ENCODE measurements at places on chromosomes 5 and 9.

DNA sequence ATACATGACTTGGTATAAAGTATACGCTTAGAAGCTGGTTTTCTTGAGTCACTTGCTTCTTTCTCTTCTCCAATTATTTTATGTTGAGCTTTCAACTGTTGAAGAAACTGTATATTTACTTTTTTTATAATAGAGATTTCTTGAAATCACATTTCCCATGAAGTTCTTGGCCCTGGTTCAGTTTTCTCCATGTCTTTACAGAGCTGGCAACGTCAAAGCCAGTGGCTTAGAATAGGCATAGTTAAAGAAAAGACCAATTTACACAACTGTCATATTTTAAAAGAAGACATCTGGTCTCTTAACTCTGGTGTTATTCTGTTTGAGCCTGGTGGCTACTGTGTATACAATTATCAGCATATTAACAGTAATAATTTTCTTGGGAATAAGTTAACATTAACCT is 1249.3 kb downstream of the CDH12 start:
- DNase-seq = no peak

DNA sequence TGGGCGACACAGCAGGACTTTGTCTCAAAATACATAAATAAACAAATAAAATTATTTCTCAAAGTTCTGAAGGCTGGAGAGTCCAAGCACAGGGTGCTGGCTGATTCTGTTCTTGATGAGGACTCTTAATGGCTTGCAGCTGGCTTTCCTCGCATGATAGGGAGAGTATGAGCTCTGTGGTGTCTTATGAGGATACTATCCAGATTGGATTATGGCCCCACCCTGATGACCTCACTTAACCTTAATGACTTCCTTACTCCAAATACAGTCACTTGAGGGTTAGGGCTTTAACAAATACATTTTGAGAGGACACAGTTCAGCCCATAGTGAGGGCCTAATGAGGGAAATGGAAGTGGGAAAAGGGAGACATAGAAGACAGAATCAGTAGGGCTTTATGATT is 87.7 kb downstream of the FOCAD start:
- DNase-seq = no peak

DNA sequence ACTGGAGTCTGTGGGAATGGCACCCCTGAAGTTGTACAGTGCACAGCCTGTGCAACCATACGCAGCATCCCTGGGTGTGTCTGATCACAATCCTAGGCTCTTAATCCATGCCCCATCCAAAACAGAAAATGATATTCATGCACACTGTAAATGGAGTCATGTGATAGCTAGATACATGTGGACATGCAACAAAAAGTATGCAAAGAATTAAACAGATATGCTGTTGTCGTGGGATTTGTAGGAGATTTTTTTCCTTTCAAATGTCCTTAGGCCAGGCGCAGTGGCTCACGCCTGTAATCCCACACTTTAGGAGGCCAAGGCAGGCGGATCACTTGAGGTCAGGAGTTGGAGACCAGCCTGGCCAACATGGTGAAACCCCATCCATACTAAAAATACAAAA is 36.1 kb downstream of the PRRX2 start:
- DNase-seq = no peak

DNA sequence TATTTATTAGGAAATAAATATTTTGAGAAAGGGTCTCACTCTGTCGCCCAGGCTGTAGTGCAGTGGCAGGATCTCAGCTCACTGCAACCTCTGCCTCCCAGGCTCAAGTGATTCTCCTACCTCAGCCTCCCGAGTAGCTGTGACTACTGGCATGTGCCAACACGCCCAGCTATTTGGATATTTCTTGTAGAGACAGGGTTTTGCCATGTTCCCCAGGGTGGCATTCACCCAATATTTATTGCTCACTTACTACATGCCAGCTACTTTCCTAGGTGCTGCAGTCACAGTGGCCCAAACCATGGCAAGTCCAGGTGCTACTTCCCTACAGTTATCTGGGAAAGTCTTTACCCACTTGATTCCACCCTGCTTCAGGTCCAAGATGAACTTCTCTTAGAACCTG is 8.3 kb upstream of the MED7 start:
- DNase-seq = no peak

- DNase-seq = no peak
Measured at GRCh38 chr5:176820937-176821336, 10.6 kb downstream of the UNC5A start.

DNA sequence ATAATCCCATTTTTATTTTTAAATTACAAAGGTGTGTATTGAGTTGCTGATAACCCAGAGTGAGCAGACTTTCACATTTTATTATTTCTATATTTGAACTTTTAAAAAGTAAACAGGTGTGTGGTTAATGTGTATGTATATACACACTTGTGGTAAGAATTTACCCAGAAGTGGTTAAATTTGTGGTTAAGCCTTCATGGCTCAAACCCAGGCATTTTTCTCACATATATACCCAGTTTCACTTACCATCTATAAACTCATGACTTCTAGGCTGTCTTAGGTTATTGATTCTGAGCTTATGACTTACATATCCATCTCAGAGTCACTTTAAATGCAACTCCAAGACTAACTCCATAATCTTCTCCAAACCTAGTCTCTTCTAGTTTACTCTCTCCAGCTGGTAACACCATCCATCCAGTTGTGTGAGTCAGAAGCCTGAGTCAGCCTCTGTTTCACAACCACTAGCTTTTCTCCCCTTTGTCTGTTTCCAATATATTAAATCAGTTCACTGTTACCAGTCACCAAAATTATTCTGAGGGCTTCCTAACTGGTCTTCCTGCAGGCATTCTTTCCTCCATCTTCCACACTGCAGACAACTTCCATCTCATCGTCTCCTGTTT is 20.2 kb downstream of the ZBED3 start:
- DNase-seq = no peak

- no peak for DNase-seq
Measured at GRCh38 chr9:88725300-88726019, 190.5 kb downstream of the NXNL2 start.

DNA sequence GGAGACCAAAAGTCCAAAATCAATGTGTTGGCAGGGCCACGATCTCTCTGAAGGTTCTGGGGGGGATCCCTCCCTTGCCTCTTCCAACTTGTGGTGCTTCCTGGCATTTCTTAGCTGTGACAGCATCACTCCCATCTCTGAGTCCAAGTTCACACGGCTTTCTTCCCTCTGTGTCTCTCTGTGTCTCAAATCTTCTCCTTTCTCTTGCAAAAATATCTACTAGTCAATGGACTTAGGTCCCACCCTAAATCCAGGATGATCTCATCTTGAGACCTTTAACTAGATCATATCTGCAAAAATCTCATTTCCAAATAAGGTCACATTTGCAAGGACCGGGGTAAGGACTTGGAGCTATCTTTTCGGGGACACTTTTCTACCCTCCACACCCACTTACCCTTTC is 186.1 kb downstream of the HSD17B3 start:
- no peak for DNase-seq

GRCh38 chr5:147223343-147223742 is 11.5 kb upstream of the STK32A start:
- no peak for DNase-seq

DNA sequence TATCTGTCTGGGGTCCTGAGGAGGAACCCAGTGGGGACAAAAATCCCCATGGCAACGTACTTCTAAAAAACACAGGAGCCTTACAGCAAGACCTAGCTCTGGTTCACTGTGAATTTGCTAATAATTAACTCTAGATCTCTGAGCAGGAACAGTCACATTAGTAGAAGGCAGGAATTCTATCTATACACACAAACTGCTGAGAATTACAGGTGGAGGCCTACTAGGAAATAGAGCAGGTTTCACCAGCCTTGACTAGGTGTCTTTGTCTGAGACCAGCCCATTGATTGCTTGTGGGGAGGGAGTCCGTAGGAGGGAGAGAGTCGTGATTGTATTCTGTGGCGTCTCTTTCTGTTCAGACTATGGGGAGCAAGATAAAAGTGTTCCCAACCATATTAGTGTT is 44.8 kb downstream of the PRLR start:
- DNase-seq = no peak

- no peak for DNase-seq
Measured at GRCh38 chr5:178068293-178068692, 45.0 kb upstream of the N4BP3 start.

DNA sequence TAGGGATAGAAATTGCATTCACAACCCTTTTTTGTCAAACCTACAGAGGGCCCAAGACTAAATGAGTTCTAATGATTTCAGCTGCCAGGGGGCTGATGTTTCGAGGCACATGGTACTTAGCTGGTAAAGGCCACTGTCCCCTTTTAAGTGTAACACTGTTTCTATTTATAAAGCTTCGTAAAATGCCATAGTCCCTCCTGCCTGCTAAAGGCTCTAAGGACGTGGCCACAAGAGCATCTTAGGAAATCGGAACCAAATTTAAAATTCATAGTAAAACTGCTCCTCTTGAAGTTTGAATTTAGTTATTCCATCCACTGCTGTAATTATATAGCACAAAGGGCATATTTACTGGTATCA is 170.3 kb upstream of the WWC1 start:
- DNase-seq = no peak

DNA sequence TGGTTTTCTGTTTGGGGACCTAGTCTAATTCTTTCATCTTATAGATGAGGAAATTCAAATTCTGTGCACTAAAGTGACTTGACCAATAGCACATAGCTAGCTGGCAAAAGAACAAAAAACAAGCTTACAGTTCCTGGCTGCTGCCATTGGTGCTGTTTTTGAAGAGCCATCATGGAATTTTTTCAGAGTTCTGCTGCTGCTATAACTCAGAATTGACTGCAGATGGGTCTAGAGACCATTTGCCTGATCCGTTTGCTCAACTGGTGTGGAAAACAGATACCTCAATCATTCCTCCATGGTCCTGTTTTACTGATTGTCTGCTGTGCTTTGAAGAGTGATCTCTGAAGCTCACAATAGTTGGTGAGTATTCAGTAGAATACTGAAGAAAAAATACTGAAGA is 15.2 kb downstream of the FBXL7 start:
- DNase-seq = no peak
